ENCODE measurements at places on chromosomes 5 and 9. TPM values are rescaled to one million over a fixed set of nuclear protein-coding genes. Genes with fewer than 3 reads are reported as not detected.
A peak's percentile ranks its signal among the peaks of the same experiment; 100 is the strongest.

- no peak for DNase-seq
Observed at GRCh38 chr5:122727112-122727541, 47.8 kb upstream of the SNX2 start.

- DNase-seq: no peak
Observed at GRCh38 chr9:107922260-107922659, 432.7 kb upstream of the KLF4 start.

- no peak for DNase-seq
Observed at GRCh38 chr9:36396985-36397384, 3.1 kb downstream of the RNF38 start.

DNA sequence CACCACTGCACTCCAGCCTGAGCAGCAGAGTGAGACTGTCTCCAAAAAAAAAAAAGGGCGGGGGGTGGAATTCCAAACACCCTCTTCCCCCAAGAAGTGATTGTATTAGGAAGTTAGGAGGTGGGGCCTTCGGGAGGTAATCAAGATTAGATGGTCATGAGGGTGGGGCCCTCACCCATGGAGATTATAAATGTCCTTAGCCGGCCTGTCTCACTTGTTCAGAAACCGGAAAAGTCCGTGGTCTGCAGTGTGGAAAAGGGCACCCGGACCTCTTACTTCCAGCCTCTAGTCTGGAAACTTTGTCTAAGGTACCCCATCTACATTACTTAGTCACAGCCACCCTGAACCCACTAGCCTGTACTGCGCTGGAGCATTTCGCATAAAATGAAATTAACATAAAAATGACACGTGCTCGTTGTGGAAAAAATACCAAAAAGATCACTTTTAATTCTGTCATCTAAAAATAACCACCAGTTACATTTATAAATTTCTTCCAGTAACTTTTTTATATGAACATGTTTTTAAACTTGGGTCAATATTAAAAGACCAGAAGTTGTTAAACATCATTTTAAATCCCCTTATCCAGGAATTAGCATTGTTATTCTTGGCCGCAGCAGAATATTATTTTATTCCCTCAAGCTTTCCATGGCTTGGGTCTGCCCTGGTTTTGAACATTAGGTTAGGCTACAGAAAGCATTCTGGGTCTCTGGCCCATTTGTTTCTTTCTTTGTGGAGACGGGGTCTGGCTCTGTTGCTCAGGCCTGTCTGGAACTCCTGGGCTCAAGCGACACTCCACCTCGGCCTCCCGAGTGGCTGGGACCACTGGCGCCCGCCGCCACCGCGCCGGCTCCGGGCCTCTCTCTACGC, 1.2 kb upstream of the CKS2 start:
- no peak for DNase-seq

GRCh38 chr9:81594415-81594814, 94.9 kb downstream of the TLE1 start:
- DNase-seq: no peak

DNA sequence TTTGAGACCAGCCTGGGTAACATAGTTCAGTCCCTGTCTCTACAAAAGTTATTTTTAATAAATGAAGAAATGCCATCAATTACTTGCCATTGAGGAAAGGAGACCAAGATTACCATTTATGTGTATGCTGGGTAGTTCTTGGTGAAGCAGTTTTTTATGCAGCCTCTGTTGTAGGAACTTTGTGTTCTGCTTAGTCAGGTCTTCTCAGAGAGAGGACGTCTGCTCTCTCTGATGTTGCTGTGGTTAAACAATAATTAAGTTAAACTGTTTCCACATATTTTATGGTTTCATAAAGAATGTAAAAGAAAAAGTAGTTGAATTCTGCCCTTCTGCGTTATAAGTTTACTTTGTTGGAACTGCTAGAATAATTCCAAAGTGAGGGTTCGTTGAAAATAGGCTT, 210.5 kb downstream of the KDM4C start:
- no peak for DNase-seq

- DNase-seq: no peak
Observed at GRCh38 chr5:55413644-55414043, 105.9 kb downstream of the MTREX start.

DNA sequence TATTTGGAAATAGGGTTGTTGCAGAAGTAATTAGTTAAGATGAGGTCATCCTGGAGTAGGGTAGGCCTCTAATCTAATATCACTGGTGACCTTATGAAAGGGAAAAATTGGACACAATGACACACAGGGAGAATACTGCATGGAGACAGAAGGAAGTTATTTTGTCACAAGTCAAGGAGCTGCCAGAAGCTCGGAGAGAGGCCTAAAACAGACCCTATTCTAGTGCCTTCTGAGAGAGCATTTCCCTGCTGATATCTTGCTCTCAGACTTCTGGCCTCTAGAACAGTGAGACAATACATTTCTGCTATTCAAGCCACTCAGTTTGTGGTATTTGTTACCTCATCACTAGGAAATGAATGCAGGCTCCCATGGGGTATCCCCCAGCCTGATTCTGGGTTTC, 332.9 kb downstream of the CSNK1G3 start:
- DNase-seq: no peak

- DNase-seq: no peak
Observed at GRCh38 chr5:179112469-179113142, 52.4 kb downstream of the ZNF354C start.

- DNase-seq: no peak
Observed at GRCh38 chr5:159616952-159617351, 286.7 kb upstream of the IL12B start.

DNA sequence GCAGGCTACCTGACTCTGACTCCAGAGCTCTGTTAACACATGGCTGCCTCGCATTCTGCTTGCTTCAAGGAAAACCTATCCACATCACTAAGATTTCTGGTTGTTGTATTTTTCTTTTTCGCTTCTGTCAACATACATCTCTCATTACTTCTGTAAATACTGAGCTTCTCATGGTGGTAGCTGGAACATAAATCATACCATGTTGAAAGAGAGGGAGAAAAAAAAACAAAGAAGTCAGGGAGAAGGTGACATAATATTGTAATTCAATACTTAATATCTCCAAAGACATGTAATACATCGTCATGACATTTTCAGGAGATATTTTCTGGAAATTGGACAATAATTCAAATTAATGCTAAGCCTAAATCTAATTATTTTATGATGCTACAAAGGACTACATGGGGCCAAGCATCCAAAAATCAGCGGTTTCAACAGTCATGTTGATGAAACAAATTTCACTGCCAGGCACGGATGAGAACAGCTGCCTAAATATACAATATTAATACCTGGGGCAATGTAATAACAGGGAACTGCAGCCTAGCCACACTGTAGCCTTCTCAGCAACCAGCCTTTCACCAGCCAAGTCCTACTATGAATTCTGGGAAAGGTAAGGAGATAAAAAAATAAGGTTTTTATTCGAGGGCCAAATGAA, 332.0 kb downstream of the TRIM32 start:
- no peak for DNase-seq

DNA sequence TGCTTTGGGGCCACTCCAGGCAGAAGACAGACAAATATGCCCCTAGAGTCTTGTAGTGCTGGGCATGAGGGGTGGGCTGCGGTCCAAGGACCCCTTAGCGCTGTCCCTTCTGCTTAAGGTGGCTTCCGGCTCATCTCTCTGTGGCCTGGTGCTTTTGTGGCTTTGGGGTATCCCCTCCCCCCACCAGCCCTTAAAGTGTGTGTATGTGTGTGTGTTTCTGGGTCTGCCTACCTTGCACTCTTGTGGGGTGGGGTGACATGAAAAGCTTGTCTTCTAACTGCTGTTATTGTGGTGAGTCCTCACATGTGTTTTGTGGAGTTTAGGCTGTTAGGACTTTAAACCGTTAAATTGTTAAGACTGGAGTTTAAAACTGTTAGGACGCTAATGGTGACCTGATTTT, 23.6 kb downstream of the MARCHF6 start:
- DNase-seq: no peak

DNA sequence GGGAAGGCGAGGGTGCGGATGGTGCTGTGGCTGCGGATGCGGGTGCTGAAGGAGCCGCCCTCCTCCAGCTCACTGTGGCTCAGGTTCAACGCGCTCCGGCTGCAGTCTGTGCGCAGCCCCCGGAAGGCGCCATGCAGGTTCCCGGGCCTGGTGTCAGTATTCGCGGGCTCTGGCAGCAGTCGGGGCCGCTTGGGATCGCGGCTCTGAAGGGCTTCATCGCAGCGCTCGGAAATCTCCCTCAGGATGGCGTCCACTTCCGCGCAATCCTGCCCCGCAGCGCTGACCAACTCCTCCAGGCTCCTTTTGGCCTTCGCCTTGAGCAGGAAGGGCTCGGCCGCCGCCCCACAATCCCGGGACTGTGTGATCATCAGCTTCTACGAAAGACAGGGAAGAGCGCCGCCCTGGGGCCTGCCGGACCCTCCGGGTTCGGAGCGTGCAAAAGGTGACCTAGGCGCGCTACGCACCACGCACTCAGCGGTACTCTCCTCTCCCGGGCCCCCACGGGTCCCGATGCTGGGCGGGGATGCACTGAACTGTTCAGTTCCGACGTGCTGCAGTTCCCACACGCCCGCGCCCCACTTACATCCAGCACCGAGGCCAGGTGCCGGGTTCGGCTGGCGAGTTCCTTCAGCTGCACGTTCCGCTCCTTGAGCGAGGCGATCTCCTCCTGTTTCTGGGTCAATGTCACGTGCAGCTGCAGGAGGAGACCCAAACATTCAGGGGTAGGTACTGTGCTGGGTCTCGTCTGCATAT, 6.5 kb downstream of the MCIDAS start:
- DNase-seq: no peak

- no peak for DNase-seq
Observed at GRCh38 chr5:122788996-122789395, 14.1 kb downstream of the SNX2 start.

GRCh38 chr5:80275347-80275746, 19.5 kb upstream of the SERINC5 start:
- DNase-seq: no peak

GRCh38 chr5:114789773-114790402, 379.8 kb downstream of the TRIM36 start:
- DNase-seq: no peak

DNA sequence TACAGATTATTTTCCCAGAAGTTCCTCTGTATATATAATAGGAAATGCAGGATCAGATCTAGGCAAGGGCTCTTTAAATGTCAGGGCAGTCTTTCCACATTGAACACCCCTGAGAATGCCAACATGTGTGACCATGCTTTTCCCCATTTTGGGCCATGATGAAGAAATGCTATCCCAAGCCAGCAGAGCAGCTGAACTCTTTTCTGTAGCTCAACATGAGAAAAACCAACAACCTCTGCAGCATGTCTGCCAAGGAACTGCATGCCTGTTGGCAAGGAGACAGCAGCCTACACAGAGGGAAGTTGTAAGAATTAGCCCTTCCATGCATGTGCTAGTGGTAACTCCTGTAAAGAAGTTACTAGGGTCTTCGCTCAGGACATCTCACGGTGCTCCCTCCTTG, 9.5 kb upstream of the IFNK start:
- no peak for DNase-seq

GRCh38 chr5:169219961-169220360, 81.0 kb downstream of the SLIT3 start:
- DNase-seq: no peak

DNA sequence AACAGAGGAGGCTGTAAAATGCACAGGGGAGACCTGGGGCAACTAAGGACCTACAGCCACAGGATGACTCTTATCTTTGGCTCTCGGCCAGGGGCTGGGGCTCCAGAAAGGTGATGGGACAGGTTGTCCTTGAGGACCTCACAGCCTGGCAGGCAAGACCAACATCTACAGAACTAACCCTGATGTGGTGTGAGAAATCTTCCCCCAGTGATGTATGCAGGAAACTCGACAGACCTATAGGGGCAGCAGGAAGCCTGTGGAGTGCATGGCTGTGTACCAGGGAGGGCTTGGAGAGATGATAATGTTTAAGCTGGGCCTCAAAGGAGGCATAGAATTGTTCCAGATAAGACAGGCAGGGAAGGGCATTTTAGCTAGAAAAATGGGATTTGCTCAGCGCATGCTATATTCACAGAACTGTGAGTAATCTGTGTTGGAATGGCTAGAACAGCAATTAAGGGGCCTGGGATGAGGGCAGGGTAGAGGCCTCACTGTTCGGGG, 68.5 kb upstream of the SLC25A51 start:
- no peak for DNase-seq

DNA sequence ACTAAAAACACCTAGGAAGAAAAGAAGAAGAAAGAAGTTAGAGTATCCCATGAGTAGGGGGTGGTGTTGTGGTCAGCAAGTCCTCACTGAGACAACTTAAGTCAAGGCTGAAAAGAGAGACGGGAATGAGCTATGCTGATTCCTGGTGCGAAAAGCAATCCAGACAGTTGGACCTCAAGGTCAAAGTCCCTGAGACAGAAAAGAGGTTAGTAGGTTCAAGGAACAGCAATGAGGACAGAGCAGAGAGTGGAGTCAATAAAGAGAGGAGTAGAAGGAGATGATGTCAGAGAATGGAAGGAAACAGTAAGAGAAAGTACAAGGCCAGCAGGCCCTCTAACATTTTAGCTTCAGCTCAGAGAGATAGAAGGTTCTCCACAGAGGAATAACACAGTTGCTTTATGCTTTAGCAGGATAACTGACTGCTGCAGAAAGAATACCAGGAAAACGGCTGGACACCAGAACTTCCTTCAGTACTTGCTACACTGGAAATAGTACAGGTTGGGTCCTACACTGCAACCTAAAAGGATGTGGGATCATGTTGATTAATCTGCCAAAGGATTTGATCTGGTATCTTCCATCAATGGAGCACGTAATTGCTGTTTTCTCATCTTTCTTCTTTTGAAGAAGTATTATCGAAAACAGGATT, 43.6 kb downstream of the GNAQ start:
- no peak for DNase-seq

GRCh38 chr5:126998201-126998631, 32.1 kb downstream of the MARCHF3 start:
- peak; percentile 67 for DNase-seq

GRCh38 chr9:135883410-135884089, 23.8 kb downstream of the CAMSAP1 start:
- no peak for DNase-seq

DNA sequence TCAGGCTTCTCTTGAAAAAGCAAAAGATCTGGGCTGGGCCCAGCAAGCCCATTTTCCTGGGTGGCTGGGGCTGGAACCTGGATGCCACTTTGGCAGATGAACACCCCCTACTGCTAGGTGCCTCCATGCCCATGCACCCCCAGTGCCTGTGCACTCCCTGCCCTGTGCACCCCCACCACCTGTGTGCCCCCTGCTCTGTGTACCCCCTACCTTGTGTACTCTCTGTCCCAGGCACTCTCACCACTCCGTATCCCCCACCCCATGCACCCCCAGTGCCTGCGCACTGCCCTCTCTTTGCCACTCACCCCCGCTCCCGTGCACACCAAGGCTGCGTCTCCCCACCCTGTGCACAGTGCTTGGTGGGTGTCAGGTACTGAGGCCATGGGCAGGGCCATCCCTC, 14.2 kb downstream of the UNC5A start:
- DNase-seq: no peak

- no peak for DNase-seq
Observed at GRCh38 chr5:10358999-10359398, 5.5 kb downstream of the MARCHF6 start.

Gene TICAM2
- total RNA-seq: 0.59 TPM

Gene PRDM9
- not detected for total RNA-seq

Gene FLT4
- 4.7 TPM for total RNA-seq

Gene STPG3
- not detected for total RNA-seq

Gene CCL28
- 0.19 TPM for total RNA-seq

Gene TMEM245
- 59.6 TPM for total RNA-seq

Gene GPR150
- total RNA-seq: not detected
